ENCODE measurements at places on chromosomes 3 and 15. TPM values are rescaled to one million over a fixed set of nuclear protein-coding genes. Genes with fewer than 3 reads are reported as not detected.
A peak's percentile ranks its signal among the peaks of the same experiment; 100 is the strongest.

Gene HHATL
- not detected for total RNA-seq

- no peak for DNase-seq
- no peak overlapping the region for H3K4me3 ChIP-seq
- no peaks in the 10 kb centered on the region for H3K4me1 ChIP-seq
- no peaks in the 10 kb centered on the region for H3K36me3 ChIP-seq
Measured at GRCh38 chr3:14787630-14788029, 31.1 kb upstream of the FGD5 start.

Gene MINAR1
- 0.63 TPM for total RNA-seq

DNA sequence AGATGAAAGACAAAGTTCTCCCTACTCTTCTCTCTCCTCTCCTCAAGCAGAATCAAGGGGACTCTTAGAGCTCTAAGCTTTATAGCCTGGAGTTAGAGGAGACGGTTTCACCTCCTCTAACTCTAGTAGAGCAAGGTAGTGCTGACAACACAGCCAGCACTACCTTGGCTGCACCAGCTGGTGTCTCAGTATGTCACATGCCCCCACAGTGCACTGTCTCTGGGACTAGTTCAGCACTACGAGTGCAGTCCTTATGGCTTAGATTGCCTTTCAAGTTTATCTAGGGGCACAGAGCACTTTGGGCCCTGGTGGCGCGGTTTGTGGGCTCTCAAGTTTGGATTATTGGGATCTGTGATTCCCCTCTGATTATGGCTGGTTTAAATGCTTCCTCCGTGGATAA lies 614.1 kb upstream of the NECTIN3 start:
- no peak overlapping the region for H3K27ac ChIP-seq
- H3K4me1 ChIP-seq = no peaks in the 10 kb centered on the region
- H3K4me3 ChIP-seq = no peak overlapping the region
- no peak for DNase-seq

- H3K27me3 ChIP-seq = peaks cover 60% of the 10 kb centered on the region
- DNase-seq = no peak
- H3K4me3 ChIP-seq = no peak overlapping the region
Measured at GRCh38 chr3:73442886-73443285, 181.9 kb downstream of the PDZRN3 start.

Gene SLC6A20
- not detected for total RNA-seq

Gene ERICH6
- not detected for total RNA-seq

- no peak overlapping the region for H3K27ac ChIP-seq
- no peaks in the 10 kb centered on the region for H3K27me3 ChIP-seq
- H3K4me3 ChIP-seq = no peak overlapping the region
- no peak for DNase-seq
- H3K4me1 ChIP-seq = peaks cover 29% of the 10 kb centered on the region
- no peaks in the 10 kb centered on the region for H3K36me3 ChIP-seq
Measured at GRCh38 chr15:74784426-74785193, 2.7 kb downstream of the CSK start.

Gene ARL8B
- total RNA-seq = 45.3 TPM

Gene LRRC31
- total RNA-seq = 0.04 TPM

Gene GCNT3
- total RNA-seq = 0.18 TPM

GRCh38 chr15:33163816-33164215 lies 30.7 kb downstream of the FMN1 start:
- H3K4me3 ChIP-seq = no peak overlapping the region
- H3K4me1 ChIP-seq = no peaks in the 10 kb centered on the region
- H3K36me3 ChIP-seq = no peaks in the 10 kb centered on the region
- no peak for DNase-seq

Gene TNNC1
- 4.9 TPM for total RNA-seq

Gene CBLB
- total RNA-seq = 20.0 TPM

DNA sequence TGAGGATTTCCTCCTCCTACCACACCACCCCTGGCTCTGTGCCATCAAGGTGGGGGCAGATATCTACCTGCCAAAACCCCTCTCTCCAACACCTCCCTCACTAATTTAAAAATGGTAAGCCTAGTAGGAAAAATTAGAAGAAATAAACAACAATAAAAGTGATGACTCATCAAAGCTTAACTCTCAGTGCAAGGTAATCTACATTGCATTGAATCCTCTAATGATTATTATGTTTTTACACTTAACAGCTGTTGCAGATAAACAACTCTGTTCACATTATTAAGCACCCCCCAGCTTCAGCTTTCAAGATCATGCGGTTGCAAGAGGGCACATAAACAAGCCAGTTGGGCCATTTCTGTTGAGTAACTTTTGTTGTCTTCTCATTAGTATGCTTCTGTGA lies 396.1 kb upstream of the ATP11B start:
- H3K27ac ChIP-seq = no peak overlapping the region
- DNase-seq = no peak

- no peak for DNase-seq
- H3K27ac ChIP-seq = no peak overlapping the region
- H3K4me3 ChIP-seq = no peak overlapping the region
- H3K4me1 ChIP-seq = peaks cover 14% of the 10 kb centered on the region
Measured at GRCh38 chr3:113698956-113699355, 2.5 kb upstream of the USF3 start.

DNA sequence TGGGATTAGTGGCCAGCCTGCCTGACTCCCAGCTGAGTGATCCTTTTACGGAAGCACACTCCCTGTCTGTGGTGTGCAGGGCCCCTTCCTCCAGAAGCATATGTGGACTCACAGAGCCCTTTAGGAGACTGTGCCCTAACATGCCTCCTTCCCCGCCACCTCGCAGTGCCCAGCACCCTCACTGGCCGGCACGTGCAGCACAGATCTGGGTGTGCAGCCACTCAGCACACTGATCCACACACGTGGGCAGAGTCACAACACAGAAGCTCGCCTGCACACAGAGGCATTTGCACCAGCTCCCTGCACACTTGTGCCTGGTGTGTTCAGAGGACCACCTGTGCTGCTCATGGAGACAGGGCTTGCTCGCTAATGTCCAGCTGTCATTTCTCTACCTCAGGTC lies 23.6 kb upstream of the CSPG4 start:
- no peaks in the 10 kb centered on the region for H3K27me3 ChIP-seq
- no peaks in the 10 kb centered on the region for H3K36me3 ChIP-seq
- no peak overlapping the region for H3K4me3 ChIP-seq
- no peak for DNase-seq
- no peaks in the 10 kb centered on the region for H3K4me1 ChIP-seq

Gene DGKG
- 2.5 TPM for total RNA-seq

DNA sequence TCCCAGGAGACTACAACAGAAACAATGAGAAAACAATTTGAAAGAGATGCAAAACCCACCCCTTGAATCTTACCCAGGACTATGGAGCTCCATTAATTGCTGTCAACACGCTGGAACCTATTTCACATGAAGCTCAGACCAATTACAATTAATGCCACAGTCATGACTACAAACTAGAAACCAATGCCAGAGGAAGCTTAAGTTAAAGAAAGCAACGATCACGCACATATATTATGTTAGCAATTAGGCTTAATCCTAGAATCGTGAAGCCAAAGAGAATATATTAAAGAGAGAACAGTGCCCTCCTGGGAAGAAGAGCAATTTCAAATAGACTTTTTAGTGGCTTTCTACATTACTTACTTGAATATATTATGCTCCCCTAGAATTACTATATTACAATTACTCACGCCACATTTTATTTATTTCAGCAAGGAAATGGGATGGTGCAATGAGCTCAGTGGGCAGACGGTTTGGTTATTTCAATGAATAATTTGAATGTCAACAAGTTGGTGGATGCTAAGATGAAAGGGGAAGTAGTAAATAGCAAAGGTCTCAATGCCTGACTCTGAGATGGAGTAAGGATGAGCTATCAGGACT lies 125.5 kb downstream of the GREM1 start:
- H3K27me3 ChIP-seq = no peaks in the 10 kb centered on the region
- peaks cover 41% of the 10 kb centered on the region for H3K4me1 ChIP-seq
- H3K36me3 ChIP-seq = no peaks in the 10 kb centered on the region
- DNase-seq = no peak
- H3K27ac ChIP-seq = peak overlapping the region; percentile 37
- H3K4me3 ChIP-seq = no peak overlapping the region

Gene ITIH3
- total RNA-seq = not detected

DNA sequence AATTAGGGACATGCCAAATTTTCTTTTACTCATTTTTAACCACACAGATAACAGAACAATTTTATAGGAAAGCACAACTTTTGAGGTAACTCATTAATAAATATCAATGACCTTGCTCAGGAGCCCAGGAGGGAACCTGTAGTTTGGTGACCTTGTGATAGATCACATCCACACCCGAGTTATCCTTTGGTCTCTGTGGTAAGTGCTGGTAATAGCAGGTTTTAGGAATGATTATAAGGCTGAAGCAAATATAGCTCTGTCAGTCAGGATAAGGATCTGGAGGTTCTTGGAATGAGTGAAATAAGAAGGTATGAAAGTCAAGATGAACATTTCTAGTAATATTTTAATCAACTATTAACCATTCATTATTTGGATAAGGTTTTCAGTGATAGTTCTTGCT lies 46.5 kb downstream of the EPHA6 start:
- no peak for DNase-seq
- H3K4me3 ChIP-seq = no peak overlapping the region
- H3K36me3 ChIP-seq = no peaks in the 10 kb centered on the region
- no peak overlapping the region for H3K27ac ChIP-seq
- no peaks in the 10 kb centered on the region for H3K4me1 ChIP-seq

Gene FSD2
- total RNA-seq = not detected

Gene RNU5B-1
- total RNA-seq = not detected

- H3K4me1 ChIP-seq = peaks cover 9% of the 10 kb centered on the region
- peak; percentile 82 for DNase-seq
- no peak overlapping the region for H3K27ac ChIP-seq
- H3K36me3 ChIP-seq = no peaks in the 10 kb centered on the region
- no peaks in the 10 kb centered on the region for H3K27me3 ChIP-seq
- no peak overlapping the region for H3K4me3 ChIP-seq
Measured at GRCh38 chr3:106183762-106184391, 315.1 kb upstream of the CBLB start.

DNA sequence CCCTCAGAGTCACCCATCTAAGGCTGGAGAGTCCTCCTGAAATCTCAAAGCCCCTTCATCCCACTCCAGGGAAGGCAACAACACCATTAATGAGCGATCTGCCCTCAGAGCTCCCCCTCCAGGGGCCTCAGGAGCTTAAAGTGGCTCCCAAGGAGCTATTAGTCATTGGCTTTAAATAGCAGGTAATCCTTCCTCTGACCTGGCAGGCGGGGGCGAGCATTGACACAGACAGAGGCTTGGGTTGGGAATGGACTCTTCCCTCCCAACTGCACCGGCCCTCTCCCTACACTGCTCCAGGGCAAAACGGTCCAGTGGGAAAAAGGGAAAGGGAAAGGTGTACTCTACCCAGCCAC lies 1.4 kb downstream of the MFGE8 start:
- H3K27me3 ChIP-seq = no peaks in the 10 kb centered on the region
- H3K4me3 ChIP-seq = peak overlapping the region; percentile 84
- H3K36me3 ChIP-seq = no peaks in the 10 kb centered on the region

Gene CAMP
- not detected for total RNA-seq

DNA sequence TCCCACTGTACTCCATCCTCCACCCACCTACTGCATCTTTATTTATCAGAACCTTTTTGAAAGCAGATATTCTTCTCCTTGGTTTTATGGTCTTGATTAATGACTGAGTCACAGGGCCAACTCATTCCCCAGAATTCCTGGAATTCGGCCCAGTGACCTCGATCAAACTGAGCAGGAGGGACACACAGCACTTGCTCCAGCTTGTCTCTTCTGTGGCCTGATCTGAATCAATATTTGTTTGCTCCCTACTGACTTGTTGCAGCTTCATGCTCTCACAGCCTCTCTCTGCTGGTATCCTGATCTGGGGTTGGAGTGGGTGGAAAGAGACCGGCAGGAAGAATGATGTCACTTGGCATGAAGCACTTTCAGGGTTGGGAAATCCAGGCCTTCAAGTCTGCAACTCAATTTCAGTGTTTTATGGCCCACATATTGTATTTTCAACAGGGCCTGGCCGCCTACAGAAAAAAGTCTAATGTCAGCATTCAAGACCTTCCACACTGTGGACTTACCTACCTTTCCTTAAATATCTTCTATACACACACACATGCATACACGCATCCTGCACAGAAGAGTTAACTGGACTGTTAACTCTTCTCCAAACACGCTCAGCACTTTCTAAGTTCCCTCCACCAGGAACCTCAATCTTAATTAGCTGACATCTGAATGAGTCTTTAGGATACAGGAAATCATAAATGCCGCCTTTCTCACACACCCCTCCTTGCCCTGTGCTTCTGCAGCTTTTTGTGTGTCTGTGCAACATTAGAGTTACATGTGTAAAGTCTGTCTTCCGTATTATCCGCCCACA lies 4.6 kb downstream of the ANXA2 start:
- H3K4me3 ChIP-seq = peak overlapping the region; percentile 93
- DNase-seq = peak; percentile 97
- peaks cover 59% of the 10 kb centered on the region for H3K36me3 ChIP-seq
- no peaks in the 10 kb centered on the region for H3K27me3 ChIP-seq
- H3K4me1 ChIP-seq = peaks cover 68% of the 10 kb centered on the region

Gene ACOX2
- total RNA-seq = 10.8 TPM

Gene MYO1E
- total RNA-seq = 68.8 TPM

GRCh38 chr3:5136919-5137429 lies 14.9 kb downstream of the ARL8B start:
- no peak overlapping the region for H3K27ac ChIP-seq
- H3K36me3 ChIP-seq = 0 out of 2 replicates have a peak, but pooled peaks cover under 1% of the 10 kb centered on the region
- H3K4me3 ChIP-seq = no peak overlapping the region
- DNase-seq = peak; percentile 6
- no peaks in the 10 kb centered on the region for H3K27me3 ChIP-seq

Gene TPM1
- total RNA-seq = 156 TPM

- DNase-seq = no peak
- no peak overlapping the region for H3K4me3 ChIP-seq
- H3K27ac ChIP-seq = no peak overlapping the region
- no peaks in the 10 kb centered on the region for H3K4me1 ChIP-seq
- H3K36me3 ChIP-seq = no peaks in the 10 kb centered on the region
Measured at GRCh38 chr15:65722191-65722590, 69.9 kb downstream of the DENND4A start.

- H3K4me1 ChIP-seq = no peaks in the 10 kb centered on the region
- H3K27me3 ChIP-seq = no peaks in the 10 kb centered on the region
- no peak overlapping the region for H3K27ac ChIP-seq
- DNase-seq = no peak
- H3K4me3 ChIP-seq = no peak overlapping the region
Measured at GRCh38 chr3:59257506-59257905, 207.7 kb upstream of the CFAP20DC start.

- no peak overlapping the region for H3K4me3 ChIP-seq
- no peaks in the 10 kb centered on the region for H3K27me3 ChIP-seq
- H3K27ac ChIP-seq = no peak overlapping the region
- no peaks in the 10 kb centered on the region for H3K4me1 ChIP-seq
Measured at GRCh38 chr15:75868019-75868418, 24.8 kb downstream of the UBE2Q2 start.

Gene TMEM44
- 16.6 TPM for total RNA-seq
